ENCODE measurements at places on chromosomes 12 and 14.

DNA sequence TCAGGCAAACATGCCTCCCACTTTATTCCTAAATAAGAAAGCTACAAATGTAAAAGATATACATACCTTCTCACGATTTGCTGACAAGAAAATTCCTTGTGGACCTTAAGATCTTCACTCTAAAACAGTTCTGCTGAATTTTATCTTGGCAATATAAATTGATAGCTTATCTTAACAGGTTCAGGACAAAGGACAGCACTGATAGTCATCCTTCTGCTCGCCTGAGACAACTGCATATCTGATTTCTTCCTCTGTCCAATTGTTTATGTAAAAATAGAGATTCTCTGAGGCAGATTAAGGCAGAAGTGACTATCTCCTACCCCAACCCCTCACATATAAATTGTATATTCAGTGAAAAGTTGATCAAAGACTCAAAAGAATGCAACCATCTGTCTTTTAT is 44.9 kb downstream of the CAPZA3 start:
- DNase-seq, result no peak

GRCh38 chr12:23898121-23898520 is 51.3 kb downstream of the SOX5 start:
- DNase-seq, result no peak

DNA sequence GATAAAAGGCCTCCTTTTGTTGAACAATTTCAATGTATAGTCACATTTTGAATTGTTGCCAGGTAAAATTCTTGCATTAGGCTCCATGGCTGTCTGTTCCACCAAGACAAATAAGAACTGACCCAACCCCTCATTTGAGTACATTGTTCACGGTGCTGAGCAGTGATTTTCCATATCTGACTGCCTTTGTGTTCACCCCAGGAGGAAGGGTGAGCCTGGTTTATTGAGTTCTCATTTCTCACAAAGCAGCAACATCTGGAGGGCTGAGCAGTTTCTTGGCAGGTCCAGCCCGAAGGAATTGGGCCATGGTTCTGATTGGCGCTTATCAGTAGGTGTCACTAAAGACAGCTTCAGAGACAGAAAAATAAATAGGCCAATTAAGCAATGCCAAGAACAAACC is 149.1 kb downstream of the BMP4 start:
- no peak for DNase-seq

GRCh38 chr12:108424026-108424425 is 84.9 kb upstream of the CMKLR1 start:
- DNase-seq, result no peak

- DNase-seq, result no peak
Observed at GRCh38 chr14:67951529-67952135, 132.1 kb downstream of the RAD51B start.

- DNase-seq, result no peak
Observed at GRCh38 chr12:67519484-67520433, 128.8 kb upstream of the DYRK2 start.

- DNase-seq, result no peak
Observed at GRCh38 chr12:109639151-109639872, 65.7 kb downstream of the MVK start.

- DNase-seq, result no peak
Observed at GRCh38 chr12:102682366-102683289, 202.3 kb upstream of the IGF1 start.

DNA sequence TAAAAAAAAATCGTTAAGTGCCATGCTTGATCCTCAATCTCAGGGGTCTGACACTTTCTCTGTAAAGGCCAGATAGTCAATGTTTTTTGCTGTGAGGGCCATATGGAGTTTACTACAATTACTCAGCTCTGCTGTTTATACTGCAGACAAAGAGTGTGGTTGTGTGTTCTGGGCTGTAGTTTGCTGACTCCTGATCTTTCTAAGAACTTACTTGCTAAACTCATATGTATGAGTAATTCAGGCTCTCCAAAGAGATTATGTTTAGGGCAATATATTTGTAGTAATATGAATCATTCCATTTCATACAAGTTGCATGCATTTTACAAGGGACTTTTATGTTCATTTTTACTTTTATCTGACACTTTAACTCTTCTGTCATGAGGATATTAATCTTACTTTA is 188.2 kb downstream of the TMTC2 start:
- DNase-seq, result peak; percentile 62

DNA sequence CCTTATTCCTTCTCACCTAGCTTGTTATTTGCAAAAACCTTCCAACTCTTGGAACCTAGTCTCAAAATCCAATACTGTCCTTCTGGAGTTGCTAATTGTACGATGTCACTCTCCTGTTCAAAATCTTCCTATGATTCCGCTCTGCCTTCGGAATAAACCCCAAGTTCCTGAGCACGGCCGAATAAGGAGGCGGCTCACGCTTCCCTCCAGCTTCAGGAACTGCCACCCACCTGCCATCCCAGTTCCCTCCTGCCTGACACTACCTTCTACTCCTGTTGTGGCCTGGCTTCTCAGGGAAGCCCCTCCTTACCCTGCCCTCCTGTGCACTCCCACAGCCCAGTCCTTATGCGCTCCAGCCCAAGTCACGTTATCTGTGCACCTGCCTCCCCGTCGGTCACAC is 73.2 kb downstream of the SETD3 start:
- no peak for DNase-seq

DNA sequence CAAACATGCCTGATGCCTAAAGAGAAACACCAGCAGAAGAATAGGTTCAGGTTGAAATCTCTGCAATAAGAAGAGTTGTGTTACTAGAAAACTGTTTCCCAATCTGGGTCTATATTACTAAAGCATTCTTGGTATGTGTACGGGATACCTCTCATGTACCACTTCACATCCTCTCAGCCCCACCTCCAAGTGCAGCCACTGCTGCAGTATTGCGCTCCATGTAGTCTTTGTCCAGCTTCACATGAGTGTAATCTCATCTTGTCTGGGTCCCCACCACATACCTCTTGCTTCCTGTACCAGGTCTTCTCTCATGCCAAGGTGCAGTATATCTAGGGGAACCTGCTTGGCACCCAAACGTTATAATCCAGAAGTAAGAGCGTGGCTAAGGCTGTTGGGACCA is 187.5 kb upstream of the EEA1 start:
- no peak for DNase-seq

DNA sequence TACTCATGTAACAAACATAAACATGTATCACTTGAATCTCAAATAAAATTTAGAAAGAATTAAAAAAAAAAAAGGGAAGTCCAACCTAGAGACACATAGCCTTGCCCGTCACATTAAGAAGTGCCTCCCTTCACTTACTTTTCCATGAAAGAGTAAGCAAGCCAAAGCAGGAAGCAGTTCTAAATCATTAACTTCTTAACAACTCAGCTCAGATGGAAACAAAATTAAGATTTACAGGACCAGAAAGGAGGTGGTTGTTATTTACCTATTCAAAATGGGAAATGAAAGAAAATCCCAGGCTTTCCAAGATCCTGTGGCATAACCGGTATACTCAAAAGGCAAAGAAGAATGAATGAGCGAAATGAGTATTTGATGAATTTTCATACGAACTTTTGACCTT is 258.6 kb upstream of the DCN start:
- no peak for DNase-seq

GRCh38 chr12:89051065-89051677 is 301.1 kb downstream of the DUSP6 start:
- peak; percentile 44 for DNase-seq

GRCh38 chr12:30753233-30753632 is 1.5 kb downstream of the CAPRIN2 start:
- peak; percentile 39 for DNase-seq

DNA sequence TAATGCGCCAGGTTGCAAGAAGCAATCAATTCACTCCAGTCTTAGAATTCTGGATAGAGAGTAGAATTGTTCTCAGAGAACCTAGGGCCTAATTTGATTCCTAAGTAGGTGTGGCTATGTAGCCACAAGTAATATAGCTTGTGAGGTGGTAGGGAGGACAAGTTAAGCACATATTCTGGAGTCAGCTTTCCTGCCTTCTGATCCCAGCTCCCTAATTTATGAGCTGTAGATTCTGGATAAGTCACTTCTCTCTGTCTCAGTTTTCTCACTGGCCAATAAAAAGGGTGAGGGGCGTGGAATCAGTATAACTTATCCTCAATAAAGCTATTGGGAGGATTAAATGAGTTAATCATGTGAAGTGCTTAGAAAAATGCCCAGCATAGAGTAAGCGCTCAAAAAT is 3.0 kb upstream of the SNW1 start:
- DNase-seq, result no peak

DNA sequence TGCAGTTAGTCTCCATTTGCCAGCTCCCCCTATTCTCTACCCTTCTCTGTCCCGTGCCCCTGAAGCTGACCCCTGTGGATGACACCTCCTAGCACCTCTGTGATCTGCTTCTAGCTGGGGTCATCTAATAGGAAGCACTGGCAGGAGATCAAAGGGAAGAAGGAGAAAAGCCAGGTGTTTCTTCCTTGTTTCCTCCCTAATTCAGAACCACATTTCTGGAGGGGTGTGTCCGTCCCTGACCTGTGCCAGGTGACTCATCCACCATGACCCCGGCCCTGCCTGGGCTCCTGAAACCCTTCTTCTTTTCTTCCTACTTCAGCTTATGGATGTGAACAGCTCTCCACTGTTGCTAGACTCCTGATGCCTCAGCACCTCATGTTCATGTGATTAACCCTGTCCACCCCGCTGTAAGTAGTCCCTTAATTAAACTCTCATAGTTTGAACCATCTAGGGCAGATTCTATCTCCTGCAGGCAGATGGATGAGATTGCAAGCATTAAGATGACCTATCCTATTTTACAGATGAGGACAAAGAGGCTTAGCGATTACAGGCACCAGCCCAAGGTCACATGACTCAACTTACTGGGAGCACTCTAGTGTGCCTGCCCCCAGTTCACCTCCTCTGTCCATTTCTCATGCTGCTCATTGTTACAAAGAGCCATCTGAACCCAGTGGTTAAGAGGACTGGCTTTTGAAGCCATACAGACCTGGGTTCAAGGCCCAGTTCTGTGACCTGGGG is 770.5 kb downstream of the MED13L start:
- no peak for DNase-seq

DNA sequence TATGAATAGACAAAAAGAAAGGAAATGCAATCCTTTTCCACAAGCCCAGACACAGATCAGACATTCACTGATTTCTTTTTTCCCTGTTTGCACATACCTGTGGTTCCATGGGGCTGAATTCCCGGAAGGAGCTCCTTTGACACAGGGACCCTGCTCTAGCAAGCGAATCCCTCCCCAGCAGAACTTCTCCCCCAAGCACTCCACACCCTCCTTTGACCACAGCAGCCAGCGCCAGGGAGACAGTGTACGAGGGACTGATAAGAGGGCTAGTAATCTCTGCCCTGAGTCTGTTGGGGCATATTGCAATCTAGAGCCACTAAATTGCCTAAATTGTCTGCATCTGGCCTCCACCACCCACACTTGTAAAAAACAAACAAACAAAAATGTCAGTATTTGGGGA is 83.4 kb upstream of the NTF3 start:
- DNase-seq, result no peak

GRCh38 chr12:92398565-92399309 is 253.1 kb upstream of the BTG1 start:
- DNase-seq, result no peak

DNA sequence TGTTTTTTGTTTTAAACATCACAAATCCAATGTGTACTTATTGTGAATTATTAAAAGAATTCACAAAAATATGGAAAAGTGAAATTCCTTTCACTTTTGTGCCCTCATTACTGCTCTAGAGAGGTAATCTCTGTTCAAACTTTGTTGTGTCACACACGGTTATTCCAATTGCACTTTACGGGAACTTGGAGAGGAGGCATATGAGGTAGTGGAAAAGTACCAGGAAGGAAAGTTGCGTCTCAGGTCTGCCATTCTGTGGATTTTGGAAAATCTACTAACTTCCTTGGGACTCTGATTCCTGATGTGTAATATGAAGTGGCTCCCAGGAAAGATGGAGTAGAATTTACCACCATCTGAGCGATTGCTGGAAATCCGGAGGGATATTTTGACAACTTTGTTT is 90.9 kb upstream of the DCN start:
- DNase-seq, result no peak

DNA sequence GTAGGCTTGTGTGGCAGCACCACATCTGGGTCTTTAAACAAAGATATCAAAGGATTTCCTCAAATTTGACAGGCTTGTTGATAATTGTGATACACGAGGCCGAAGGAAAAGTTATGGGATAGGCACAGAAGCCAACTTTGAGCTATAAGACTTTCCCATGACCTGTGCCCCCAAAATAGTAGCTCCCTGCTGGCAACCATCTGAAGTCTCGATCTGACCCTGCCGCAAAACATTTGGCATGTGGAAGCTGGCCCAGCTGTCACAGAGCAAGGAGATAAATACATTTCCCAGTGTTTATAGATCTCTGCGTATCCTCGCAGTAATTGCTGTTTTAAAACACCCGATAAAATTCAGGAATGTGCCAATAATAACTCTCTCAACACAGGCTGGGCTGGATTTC is 26.4 kb upstream of the RGS6 start:
- no peak for DNase-seq

GRCh38 chr12:63888908-63889635 is 44.6 kb downstream of the SRGAP1 start:
- DNase-seq, result no peak

DNA sequence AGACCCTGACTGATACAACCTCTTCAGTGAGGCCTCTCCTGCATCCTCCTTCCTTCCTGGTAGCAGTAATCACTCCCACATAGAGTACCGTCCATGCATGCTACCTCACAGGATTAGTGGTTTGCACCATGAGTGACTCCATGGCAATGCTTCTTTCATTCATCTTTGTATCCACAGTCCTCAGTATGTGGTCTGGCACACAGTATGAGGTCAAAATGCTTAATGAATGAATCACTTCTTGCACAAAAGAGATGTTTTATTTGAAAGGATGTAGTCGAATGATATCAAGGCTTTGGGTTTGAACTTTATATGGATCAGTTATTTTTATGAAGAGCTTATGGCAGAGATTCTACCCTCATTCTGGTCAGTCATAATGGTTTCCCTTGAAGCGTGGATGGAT is 42.2 kb downstream of the KCNA5 start:
- peak; percentile 95 for DNase-seq

DNA sequence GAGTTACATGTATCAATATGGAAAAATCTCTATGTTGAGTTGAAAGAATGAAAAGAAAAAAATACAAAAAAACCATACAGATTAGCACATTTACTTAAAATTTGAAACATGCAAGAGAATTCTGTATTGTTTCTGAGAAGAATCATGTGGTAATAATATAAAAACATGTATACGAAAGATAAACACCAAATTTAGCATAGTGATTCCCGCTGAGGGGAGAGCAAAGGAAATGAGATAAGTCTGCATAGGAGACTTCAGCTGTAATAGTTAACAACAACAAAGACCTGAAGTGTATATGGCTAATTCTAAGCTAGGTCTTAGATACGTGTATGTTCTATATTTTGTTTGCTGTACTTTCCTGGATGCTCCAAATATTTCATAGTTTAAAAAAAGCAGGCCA is 46.5 kb downstream of the FNTB start:
- no peak for DNase-seq

DNA sequence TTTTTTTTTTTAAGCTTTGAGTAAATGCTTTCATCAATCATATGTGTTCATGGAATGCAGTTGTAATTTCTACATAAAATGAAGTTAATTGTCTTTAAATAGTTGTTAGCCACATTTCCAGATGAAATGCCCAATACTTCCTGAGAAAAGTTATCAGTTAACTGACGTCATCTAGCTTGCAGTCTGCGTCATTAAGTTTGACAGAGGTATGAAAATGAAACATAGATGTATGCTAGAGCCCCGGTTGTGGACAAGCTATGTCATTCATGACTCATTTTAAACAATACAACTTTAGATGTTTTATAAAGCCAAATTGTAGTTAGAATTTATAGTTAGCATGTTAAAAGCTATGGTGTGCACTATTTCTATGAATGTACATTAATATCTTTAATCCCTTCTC is 90.7 kb downstream of the PLEKHA5 start:
- DNase-seq, result peak; percentile 27

Data from H4 (cell line).